ENCODE measurements at places on chromosomes 16 and 17.

DNA sequence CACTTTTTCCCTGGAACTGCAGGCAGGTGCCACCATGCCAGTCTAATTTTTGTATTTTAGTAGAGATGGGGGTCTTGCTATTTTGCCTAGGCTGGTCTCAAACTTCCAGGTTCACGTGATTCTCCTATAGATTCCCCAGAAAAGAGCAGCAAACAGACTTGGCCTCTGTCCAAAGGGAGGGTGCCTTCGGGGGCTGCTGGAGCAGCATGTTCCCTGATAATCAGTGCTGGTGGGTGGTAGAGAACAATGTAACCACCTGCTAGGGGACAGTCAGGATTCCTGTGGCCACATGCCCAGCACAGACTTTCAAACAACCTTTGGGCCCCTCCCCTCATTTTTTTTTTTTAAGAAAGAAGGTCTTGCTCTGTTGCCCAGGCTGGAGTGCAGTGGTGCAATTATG, 14.2 kb upstream of the CCNF start:
- no peak for DNase-seq

DNA sequence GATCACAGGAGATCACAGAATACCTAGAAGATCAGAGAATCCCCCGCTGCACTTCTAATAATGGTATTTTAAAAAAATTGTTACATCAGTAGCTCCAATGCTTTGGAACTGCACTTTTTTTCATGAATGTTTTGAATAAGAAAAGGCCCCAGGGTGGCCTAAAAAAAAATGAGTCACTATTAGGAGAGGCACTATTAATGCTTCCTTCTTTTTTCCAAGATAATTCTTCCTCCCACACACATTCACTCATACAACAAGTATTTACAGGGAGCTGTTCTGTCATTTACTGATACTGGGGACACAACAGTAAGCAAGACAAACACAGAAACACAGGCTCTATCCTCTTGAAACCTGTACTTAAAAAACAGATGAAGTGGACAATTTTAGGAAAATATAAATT, 675 bp upstream of the PDZD9 start:
- no peak for DNase-seq

GRCh38 chr16:20879175-20880040, 20.8 kb downstream of the DCUN1D3 start:
- no peak for DNase-seq

- DNase-seq = no peak
These were observed 1132.9 kb upstream of the CDH8 start for GRCh38 chr16:63169100-63169499.

- DNase-seq = no peak
These were observed at the start of gene UNKL for GRCh38 chr16:1414532-1415260. TSS of gene UNKL (minus strand) at chr16:1414704. CDS start at chr16:1414691, 13 bp downstream.

- no peak for DNase-seq
These were observed 47.2 kb downstream of the MARCHF10 start for GRCh38 chr17:62760945-62761267.

All from AG09319 (cell line).